ENCODE measurements at places on chromosomes 3 and 15.

GRCh38 chr3:65604863-65605526, 433.7 kb downstream of the MAGI1 start:
- DNase-seq, result no peak

DNA sequence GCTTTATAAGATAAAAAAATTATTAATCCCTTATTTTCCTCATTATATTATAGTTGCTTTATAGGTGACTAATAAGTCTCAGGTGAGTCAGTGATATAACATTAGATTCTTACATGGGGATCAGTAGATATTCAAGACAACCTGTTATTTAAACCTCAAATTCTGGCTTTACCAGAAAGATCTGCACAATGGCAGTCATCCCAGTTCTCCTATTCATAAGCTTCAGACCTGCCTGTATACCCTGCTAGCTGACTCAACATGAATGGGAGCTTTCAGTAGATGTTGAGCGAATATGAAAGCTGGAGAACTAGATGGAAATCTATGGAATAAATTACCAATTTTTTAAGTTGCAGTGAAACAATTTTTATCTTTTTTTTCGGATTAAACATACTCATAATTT, 20.5 kb upstream of the CCDC54 start:
- no peak for DNase-seq

DNA sequence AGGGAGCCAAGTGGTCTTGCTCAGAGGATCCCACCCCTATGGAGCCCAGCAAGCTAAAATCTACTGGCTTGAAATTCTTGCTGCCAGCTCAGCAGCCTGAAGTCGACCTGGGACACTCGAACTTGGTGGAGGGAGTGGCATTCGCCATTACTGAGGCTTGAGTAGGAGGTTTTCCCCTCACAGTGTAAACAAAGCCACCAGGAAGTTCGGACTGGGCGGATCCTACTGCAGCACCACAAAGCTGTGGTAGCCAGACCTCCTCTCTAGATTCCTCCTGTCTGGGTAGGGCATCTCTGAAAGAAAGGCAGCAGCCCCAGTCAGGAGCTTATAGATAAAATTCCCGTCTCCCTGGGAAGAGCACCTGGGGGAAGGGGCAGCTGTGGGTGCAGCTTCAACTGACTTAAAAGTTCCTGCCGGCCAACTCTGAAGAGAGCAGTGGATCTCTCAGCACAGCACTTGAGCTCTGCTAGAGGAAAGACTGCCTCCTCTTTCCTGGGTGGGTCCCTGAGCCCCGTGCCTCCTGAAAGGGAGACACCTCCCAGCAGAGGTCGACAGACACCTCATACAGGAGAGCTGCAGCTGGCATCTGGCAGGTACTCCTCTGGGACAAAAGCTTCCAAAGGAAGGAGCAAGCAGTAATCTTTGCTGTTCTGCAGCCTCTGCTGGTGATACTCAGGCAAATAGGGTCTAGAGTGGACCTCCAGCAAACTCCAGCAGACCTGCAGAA, 576.3 kb upstream of the NECTIN3 start:
- DNase-seq, result no peak

GRCh38 chr15:71632576-71633195, 177.7 kb upstream of the NR2E3 start:
- no peak for DNase-seq

DNA sequence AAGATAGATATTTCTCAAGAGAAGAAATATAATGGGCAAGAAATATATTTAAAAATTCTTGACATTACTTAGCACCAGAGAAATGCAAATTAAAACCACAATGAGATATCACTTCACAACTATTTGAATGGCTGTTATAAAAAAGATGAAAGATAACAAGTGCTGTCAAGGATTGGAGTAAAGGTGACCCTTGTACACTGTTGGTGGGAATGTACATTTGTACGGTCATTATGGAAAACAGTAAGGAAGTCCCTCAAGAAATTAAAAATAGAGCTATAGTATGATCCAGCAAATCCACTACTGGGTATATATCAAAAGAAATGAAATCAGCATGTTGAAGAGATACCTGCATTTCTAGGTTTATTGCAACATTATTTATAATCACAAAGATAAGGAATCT, 326.4 kb downstream of the GBE1 start:
- no peak for DNase-seq

GRCh38 chr15:53910236-53910849, 67.9 kb upstream of the UNC13C start:
- no peak for DNase-seq

DNA sequence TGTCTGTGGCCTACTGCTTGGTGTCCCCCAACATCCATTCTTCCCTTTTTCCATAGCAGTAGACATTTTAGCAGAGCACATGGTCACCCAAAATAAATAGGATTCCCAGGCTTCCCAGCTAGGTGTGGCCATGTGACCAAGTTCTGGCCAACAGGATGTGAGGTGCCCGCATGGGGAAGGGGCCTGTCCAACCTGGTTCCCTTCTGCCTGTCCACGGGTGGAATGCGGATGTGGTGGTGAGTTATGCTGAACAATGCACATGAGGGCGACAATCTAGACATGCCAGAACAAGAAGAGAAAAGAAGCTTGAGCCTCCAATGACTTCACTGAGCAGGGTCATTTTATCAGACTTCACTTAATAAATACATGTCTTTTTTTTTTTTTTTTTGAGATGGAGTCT, 77.6 kb upstream of the DLG1 start:
- no peak for DNase-seq

DNA sequence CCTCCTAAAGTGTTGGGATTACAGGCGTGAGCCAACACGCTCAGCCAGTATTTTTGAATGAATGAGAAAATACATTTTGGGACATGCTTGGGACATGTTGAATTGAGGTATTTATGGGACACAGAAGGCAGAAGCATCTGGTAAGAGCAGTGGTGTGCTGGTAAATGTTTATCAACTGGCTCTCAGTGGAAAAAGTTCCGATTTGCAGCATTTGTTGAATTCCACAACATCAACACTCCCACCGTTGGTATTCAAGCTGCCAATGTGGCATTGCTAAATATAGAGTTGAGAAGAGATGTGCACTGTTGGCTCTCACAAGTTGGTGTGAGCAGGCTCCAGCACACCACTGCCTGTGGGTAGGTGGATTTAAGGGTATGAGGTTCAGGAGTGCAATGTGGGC, 35.8 kb upstream of the LRRFIP2 start:
- DNase-seq, result no peak

GRCh38 chr3:149813367-149814281, 609 bp downstream of the RNF13 start:
- no peak for DNase-seq

- no peak for DNase-seq
Observed at GRCh38 chr3:111904376-111905241, 45.5 kb downstream of the PHLDB2 start.

GRCh38 chr3:193317682-193318300, 60.8 kb downstream of the ATP13A5 start:
- no peak for DNase-seq

DNA sequence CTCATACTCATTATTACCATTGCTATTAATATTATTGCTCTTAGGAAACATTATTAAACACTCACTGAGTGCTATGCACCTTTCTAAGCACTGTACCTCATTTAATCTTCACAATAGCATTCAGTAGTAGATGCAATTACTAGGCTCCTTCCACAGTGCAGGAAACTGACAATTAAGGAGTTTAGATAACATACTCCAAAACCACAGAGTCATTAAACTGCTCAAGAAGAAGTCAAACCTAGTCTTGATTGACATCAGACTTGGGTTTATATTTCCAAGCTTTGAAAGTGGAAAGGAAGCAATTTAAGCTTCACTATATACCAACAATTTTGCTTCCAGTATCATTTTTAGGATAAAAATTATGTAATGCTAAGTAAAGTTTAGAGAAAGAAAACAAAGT, 490.1 kb upstream of the ARRDC4 start:
- no peak for DNase-seq

DNA sequence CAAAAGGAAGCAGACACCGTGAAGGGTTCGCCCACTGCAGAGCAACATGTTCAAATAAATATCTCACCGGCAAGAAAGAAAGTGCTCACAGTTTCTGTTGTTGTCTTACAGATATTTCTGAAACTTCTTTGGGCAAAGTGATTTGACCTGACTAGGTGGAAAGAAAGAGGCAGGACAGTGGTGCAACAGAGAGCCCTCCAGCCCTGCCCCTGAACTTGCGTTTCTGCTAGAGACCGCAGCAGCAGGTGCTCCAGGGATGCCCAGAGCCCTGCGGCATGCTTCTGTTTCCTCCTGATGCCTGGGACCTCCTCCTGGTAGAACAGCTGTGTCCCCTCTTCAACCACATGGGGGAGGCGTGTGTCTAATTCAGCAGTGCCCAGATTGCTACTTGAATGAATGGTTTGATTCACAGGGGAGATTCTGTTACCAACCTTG, 123.4 kb downstream of the ATP10A start:
- DNase-seq, result no peak

- DNase-seq, result no peak
Observed at GRCh38 chr15:78170848-78171773, 21.9 kb downstream of the IDH3A start.

- no peak for DNase-seq
Observed at GRCh38 chr3:78633626-78634025, 1134.2 kb downstream of the ROBO1 start.

DNA sequence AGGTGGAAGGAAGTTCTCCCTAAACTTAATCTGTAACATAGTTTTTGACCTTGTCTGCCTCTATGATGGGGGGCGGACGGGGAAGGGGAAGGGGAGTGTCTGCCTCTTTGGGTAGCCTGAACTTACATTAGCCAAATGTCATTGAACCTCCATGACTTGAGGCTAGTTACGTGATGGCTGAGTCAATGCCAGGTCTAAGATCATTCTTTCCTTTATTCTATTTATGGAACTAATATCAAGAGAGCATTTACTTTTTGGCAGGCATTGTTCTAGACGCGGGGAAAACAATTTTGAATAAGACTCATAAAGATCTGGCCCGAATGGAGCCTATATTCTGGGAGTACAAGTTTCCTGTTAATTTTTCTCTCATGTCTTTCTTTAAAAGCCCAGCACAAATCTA, 340.7 kb upstream of the C2CD4B start:
- no peak for DNase-seq

- DNase-seq, result no peak
Observed at GRCh38 chr15:41501191-41501917, 7.7 kb downstream of the ITPKA start.

- no peak for DNase-seq
Observed at GRCh38 chr15:62112616-62113593, 46.1 kb downstream of the C2CD4A start.

Measured in renal cortex interstitium (tissue), 15 donors.